ENCODE measurements at places on chromosomes 1 and 21.

DNA sequence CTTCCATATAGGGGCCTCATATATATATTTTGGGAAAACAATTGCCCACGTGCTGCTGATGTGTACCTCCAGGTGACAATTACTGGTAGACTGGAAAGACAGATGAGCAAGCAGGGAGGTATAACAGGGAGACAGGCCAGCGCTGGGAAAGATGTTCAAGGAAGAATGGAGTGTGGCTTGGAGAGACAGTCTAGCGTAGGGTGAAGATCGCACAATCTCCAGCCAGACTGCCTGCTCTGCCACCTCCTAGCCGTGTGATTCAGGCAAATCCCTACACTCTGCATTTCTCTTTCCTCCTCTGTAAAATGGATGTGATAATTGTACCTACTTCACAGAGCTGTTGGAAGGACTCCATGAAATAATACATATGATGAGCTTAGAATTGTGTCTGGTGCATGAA, 66.1 kb downstream of the TMCO4 start:
- DNase-seq: no peak

DNA sequence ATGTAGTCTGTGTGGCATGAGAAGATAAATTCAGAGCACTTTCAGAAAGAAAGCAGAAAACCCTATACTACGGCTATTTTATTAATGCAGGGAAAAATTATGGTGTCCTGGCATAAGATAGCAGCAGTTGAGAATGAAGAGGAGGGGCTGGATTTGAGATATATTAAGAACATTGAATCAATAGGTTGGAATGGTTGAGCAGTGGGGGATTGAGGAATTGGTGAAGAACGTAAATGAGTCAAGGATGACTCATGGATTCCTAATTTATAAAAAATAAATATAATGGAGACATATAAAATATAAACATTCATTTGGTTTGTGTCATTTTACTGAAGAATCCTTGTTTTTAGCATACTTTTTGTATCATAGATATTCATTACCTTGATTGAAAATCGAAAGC, 234.3 kb upstream of the ADAMTS5 start:
- no peak for DNase-seq

DNA sequence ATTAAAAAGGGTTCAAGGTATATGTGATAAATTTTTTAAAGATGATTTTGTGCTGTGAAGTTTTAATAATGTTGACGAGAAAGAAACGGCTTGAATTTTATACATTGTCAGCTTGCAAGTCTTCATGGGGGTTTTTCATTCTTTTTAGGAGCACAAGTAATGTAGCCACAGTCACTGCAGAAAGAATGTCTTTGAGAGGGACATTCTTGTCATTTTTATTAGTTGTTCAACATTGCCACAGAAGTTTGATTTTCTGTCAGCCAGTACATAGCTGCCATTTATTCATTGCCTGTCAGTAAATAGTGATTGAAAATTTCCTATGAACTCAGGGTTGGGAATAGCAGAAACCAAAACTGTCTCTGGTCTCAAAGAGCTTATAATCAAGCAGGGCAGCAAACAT, 156.3 kb downstream of the DHRS3 start:
- no peak for DNase-seq

DNA sequence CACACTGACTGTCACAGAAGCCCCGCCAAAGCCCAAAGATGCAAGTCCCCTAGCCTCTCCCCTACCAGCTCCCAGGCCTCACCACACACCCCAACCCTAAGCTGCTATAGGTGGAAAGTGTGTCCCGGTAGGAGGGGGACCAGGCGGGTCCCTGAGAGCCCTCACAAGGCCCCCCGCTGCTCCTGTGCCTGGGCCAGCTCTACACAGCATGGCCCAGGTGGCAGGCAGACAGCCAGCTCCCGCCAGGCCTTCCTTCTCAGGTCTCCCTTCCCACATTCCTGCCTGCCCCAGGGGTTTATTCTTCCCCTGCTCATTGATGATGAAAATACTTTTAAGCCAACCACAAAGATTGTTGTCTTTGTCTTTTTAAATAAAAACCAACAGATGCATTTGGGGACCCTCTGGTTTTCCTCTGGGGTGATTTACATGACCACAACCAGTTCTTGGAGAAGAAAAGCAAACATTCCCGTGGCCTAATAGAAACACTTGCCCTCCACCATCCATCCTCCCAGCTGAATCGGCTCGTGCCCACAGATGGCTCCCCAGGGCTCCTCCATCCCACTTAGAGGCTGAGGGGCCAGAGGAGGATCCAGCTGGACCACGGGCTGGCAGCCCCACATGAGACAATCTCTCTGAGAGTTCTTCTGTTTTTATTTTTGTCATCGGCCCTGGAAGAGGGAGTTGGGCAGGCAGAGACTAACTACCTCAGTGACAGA, 93.1 kb downstream of the DMRTB1 start:
- no peak for DNase-seq

DNA sequence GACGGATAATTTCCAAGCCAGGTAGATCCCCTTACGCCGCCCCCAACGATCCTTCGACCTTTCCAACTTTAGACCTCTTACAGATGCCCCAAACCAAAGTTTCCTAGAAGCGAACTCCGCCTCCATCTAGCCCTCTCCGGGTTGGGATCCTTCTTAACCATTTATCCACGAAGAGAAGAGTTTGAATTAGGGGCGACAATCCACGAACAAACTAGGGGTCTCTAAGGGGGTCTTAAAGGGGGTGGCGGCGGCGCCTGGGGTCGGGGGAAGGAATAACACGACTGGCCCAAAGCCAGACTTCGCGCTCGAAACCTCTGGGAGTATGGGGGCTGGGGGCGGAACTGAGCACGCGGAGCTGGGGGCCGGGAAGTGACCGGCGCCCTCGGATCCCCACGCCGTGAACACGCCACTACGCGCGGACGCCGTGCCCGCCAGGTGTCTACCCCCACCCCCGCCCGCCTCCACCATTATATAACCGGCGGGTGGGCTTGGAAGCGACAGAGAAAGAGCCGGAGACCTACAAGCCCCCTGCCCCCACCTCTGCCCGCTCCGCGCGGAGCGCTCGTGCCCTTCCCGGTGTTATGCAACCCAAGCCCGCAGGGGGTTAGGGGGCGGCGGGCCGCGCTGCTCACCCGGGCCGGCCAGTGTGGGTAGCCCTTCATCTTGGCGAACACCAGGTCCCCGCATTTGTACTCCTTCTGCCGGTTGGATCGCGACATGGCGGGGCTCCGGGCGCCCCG, 594 bp downstream of the HDGF start:
- DNase-seq: no peak

GRCh38 chr1:215002471-215002870, 80.1 kb upstream of the KCNK2 start:
- no peak for DNase-seq

Data from GDM1 (cell line).